ENCODE measurements at places on chromosomes 4 and X. TPM values are rescaled to one million over a fixed set of nuclear protein-coding genes. Genes with fewer than 3 reads are reported as not detected.

DNA sequence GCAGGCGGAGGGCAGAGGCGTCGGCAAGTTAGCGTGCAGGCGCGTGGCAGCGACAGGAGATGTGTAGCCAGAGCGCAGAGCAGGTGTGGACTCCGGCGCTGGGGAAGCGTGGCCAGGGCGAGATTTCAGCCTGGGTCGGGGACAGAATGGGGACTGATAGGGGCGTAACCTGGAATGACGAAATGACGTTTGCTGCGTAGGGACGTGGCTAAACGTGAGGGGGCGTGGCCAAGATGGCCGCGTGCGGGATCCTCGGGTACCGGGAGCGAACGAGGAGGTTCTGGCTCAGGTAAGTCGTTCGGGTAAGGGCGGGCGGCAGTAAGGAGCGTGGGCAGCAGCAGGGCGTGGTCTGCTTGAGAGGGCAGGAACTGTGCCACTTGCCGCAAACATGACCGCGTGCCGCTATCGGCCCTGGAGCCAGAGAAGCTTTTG lies 10.9 kb upstream of the CLTRN start:
- DNase-seq: peak; percentile 67

DNA sequence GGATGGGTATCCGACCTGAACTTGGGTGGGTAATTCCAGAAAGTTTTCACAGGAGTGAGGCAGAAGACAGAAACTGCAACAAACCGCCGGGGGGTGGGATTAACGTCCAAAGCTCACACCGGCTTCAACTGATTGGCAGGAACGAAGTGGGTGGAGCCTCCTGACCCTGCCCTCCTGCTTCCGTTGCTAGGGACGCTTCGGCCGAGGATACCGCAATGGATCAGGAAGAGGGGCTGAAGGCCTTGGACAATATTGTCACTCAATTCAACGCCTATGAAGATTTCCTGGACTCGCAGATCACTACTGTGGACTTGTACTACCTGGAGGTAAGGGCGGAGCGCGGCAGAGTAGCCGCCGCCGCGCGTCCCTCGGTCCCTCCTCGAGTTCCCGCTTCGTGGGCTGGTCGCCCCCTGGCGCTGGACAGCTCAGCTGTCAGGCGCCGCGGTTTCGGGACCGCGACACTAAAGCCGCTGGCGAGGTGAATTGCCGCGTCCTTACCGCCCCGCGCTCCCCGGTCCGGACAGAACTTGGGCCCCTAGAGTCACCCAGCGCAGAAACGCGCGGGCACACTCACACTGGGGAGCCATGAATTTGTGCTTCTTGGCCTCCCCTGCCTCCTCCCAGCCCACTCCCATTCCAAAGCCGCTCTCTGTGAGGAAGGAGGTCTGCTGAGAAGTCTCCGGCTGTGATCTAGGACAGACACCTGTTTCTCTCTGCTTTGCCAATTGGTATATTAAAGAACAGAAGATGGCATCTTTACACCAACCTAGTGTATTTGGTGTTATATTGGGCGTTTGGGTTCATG lies at the start of gene CFAP299:
CFAP299 (plus strand) TSS at position 177 of the 805 bp plus-strand sequence.
- peak; percentile 66 for DNase-seq

DNA sequence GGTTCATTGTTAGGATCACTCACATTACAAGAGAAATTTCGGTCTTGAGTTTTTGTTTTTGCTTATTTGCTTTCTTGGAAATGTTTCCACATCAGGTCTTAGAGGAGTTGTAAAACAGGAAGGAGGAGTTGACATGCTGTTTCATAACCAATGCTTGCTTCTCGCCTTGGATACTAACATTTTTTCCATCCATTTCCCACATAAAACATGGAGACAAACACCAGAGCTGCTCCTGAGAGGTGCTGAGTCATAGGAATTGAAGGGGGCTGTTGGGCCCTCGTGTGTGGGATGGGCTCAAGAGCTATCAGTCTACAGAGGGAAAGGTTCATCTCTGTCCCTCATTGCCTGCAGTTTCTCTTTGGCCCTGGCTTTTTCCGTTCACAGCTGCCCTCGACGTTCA lies 29.9 kb downstream of the TBL1X start:
- no peak for DNase-seq

GRCh38 chr4:145886871-145887240 lies 51.8 kb downstream of the ZNF827 start:
- DNase-seq: no peak

The DCAF4L1 gene
- 0.16 TPM for total RNA-seq

The TAF1 gene
- total RNA-seq: 54.1 TPM

The PPP1R2C gene
- total RNA-seq: not detected

DNA sequence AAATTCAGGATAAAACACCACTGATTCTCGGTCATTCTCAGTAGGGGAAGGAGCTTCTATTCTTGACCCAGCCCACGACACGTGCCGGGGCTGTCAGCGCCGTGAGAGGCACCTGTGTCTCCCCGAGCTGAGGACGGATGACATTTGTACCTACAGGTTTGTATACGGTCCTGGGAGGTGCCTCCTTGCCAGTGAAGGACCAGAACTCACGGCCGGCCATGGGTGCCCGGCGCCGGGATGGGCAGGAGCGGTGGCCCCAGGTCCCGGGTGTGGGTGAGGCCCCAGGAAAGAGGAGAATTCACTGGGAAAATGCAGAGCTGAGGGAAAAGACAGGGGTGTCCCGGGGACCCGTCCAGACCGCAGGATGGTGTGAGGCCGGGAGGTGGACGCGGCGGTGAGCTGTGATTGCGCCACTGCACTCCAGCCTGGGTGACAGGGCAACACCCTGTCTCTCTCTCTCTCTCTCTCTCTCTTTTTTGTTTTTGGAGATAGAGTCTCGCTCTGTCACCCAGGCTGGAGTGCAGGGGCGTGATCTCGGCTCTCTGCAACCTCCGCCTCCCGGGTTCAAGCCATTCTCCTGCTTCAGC lies 48.9 kb upstream of the PPP2R3B start:
- no peak for DNase-seq

DNA sequence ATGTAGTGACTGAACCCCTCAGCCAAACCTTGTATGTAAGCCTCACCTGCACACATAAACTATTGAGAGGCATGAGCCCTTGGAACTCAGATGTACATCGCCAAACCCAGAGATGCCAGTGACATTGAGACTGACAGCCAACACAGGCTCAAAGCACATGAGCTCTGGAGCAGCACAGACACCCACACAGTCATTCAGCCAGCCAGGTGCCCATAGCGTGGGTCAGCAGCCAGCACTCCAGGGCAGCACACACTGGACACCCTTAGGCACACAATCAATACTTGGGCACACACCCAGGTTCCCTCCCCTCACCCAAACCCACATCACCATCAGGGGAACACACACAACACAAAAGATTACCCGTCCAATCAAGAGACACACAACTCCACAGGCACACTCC lies 4.3 kb upstream of the TIMP1 start:
- DNase-seq: no peak

The GAK gene
- total RNA-seq: 44.8 TPM

DNA sequence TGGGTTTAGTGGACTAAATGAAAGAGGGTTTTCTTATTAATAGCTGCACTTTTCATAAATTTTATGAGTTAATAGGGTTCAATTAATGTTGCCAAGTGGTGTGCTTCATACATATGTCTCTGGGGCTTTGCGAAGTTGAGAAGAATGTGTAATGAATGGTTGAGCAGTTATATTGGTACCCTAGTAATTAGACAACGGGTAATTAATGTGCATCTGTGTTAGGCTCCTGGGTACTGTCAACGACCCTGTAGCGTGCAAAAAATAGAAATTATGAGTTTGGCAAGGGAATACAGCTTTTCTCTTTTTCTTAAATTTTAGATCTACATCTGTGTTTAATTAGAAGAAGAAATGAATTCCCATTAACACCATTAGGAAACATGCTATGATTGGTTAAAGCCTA lies 1027.7 kb downstream of the ARAP2 start:
- no peak for DNase-seq

The TKTL2 gene
- 0.11 TPM for total RNA-seq

DNA sequence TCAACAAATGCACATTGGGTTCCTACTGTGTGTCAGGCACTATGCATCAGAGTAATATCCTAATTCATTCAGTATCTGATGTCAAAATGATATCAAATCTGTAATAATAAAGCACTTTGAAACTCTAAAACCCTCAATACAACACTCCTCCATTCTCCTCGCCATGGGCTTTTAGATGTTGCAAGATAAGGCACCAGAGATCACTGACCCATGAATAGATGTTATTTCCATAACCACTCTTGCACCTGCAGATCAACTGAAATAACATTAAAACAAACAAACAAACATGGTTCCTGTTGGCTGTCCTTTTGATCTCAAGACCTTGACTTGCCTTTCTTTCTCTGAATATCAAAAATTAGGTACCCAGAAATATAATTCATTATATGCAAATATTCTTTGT lies 100.2 kb downstream of the MAB21L2 start:
- DNase-seq: no peak

The TEX13C gene
- total RNA-seq: not detected

All from urinary bladder (tissue), 4 donors.